Kidney epithelial cell (primary cell): ENCODE measurements at places on chromosomes 2 and 18. TPM values are rescaled to one million over a fixed set of nuclear protein-coding genes. Genes with fewer than 3 reads are reported as not detected.

DNA sequence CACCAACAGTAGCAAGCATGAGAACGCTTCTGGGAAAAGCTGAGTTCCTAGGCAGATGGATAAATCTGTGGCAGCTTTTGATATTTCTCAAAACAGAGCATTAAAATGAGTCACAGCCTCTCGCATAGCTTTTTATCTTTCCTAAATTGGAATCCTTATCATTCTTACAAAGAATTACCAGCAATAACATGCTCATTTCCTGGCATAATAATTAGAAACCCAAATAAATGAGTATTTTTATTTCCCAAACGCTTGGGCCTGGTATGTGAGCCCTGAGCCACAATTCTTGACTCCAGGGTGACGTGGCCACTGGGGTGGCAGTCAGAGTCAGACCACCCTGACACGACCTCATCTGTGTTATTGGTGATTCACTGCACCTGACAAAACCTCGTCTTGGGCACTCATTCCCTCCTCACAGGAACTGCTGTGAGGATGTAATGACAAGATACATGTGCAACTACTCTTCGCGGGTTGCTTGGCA is 210.7 kb downstream of the ARL4C start:
- peak; percentile 66 for DNase-seq

DNA sequence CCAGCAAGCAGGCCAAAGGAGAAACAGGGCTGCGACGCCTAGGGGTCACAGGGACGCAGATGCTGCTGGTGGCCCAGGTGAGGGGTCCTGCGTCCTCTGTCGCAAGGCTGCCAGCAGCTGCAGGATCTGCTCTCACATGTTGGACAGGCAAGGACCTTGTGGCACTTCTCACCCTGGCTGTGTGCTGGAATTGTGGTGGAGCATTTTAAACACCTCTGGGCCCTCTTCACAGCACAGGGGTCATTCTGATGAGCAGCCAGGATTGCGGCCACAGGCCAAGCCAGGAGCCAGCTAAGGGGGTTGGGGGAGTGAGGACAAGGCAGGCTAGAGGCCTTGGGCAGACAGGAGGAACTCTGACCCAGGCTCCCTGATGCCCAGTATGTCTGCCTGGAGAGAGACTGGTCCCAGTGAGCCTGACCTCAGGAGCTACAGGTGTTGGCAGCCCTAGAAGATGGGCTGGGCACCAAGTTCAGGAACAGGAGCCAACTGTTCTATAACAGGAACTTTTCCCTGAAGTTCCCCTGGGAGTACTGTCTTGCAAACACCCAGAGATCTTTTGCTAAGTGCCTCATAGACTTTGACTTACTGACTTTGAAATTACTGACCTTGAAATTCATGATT is 40.2 kb downstream of the EFR3B start:
- DNase-seq = no peak

GRCh38 chr2:58562276-58562675 is 321.2 kb upstream of the FANCL start:
- DNase-seq = peak; percentile 16

DNA sequence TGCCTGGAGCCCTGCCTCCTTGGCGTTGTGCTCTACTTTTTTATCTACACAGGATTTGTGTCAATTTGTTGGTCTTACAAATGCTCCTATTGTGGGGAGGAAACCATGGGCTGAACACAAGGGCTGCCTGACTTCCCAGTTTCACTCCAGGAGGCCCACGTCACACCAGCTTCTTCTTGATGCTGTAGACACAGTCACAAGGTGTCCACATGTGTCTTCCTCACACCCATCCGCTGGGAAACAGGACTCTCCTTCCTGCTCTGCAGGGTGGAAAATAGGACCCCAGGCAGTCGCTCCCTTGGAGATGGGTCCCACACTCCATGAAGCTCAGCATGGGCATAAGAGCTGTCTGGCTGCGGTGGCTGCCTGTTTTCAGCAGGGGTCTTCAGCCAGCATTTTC is 468.2 kb downstream of the EPHA4 start:
- no peak for DNase-seq

GRCh38 chr2:5175231-5175630 is 517.0 kb upstream of the SOX11 start:
- DNase-seq = no peak

DNA sequence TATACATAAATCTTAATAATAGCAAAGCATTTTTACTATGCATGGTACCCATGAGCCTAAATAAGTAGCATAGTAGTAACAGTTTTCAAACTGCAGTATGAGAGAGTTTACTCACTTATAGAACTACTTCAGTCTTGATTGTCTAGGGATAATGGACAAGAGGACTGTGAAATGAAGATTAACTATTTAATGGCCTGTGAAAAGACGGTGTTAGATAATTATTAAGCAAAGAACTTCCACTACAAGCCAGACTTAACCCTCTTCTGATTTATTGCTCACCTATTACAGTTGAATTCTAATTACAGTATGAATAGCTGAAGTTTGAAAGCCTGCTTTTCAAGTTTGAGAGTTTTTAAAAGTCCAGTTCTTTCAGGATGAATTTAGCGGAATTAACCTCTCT is 18.9 kb downstream of the PIK3C3 start:
- DNase-seq = peak; percentile 28

- DNase-seq = no peak
Measured at GRCh38 chr2:127985735-127986134, 42.1 kb downstream of the SAP130 start.

GRCh38 chr2:119549241-119549640 is 5.0 kb downstream of the CFAP221 start:
- peak; percentile 12 for DNase-seq

FAM117B gene
- total RNA-seq = 6.7 and 7.7 TPM in 2 replicates

MALL gene
- total RNA-seq = 6.1 and 7.5 TPM in 2 replicates
